NCI-H1417 treated with DMSO at 0.1 percent for 48 hours (cell line): ENCODE measurements at places on chromosomes 2 and 18.

- no peak for DNase-seq
These were observed 135.4 kb downstream of the PHLPP1 start for GRCh38 chr18:62850619-62851306.

DNA sequence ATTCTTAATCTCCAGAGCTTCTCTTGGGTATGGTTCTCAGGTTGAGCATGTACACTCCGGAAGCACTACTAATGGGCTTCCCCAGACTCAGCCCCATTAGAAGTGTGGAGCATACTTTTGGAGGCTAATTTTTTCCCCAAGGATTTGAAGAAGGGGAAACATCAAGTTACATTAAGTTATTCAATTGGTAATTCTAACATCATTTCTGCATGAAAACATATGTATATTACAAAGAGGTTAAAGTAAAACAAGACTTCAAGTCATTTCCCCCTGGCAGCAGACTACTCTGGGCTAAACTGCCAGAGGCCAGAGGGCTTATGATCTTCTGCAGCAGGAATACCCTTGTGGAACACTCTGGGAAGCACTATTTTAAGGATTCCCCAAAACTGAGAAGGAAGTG, 227.7 kb upstream of the STK17B start:
- DNase-seq = no peak

- DNase-seq = no peak
These were observed 295.0 kb upstream of the ZNF521 start for GRCh38 chr18:25646971-25647370.

GRCh38 chr18:50620319-50620718, 60.4 kb downstream of the MAPK4 start:
- DNase-seq = no peak

GRCh38 chr18:3041843-3042242, 28.9 kb upstream of the LPIN2 start:
- DNase-seq = no peak

DNA sequence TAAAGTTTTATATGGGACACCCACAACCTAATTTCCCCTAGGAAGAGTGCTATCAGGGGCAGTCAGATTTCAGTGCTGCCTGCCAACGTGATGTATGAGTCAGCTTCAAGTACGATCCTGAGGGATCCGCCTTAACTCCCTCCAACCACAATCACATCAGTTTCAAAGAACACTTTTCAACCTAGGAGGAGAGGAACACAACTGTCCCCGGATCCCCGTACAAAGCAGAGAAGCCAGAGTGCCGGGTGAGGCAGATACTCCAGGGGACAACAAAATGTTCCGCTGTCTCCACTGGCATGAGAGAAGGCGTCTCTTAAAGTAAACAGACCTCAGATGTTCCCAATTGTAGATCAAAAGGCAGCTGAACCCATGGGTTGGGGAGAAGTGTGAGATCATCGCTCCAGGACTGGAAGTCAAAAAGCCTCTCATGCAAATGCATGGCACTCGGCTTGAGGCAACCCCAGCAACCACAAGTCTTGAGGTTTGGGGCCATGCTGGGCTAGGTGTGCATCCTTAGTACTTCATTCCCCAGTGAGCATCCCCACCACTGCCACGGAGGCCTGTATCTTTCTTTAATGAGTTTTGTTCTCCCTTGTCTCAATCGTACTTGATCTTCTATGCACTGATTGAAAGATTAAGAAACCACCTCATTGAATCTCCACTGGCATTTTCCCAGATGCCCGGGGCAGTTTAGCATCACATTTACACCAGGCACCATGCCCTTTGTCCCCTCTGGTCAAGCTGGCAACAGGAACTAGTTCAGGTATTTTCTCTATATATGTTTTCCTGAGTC, 91.0 kb upstream of the CCBE1 start:
- DNase-seq = no peak

DNA sequence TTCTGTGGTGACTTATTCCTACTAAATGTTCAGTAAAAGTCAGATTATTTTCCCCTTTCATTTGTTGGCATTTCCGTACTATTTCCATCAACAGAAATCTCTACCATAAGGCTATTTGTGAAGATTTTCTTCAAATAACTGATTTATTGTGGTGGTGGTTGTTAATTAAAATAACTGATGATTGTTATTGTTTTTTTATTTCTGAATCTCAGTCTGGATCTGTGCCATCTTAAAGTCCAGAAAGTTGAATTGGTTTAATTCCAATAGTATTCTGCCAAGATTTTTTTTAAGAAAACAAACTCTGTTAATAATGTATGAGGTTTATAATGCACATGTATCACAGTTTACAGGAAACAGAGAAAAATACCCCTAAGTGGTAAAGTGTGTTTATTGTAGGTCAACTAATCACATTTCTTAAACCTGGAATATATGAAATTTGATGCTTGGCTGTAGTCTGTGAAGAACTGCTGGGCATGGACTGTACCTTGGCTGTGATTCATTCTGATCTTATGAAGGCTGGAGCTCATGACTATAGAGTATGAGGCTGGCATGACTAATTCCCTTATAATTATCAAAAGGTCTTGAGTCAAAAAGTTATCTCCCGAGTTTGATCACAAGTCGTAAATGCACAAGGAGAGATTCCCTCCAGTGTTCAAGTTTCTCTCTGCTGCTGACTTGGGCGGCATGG, 134.2 kb upstream of the RND3 start:
- no peak for DNase-seq

DNA sequence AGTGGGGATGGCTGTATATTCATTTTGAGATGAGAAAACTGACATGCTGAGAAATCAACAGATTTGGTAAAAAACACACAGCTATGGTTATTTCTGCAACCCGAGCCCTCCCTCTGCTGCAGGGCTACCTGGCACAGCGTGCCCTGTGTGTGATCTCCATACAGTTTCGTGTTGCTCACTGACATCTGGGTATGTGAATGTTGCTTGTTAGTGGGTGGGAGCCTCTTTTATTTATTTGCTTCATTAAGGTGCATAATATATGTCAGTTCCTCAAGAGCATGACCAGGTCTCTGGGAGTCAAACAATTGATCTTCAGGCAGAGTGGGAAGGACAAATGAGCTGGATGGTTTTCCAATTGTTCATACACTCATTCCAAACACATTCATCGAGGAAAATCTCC, 139.1 kb upstream of the FHL2 start:
- DNase-seq = no peak

GRCh38 chr2:41899189-41899588, 148.6 kb upstream of the PKDCC start:
- no peak for DNase-seq

GRCh38 chr18:36534154-36534688, 236.7 kb downstream of the FHOD3 start:
- DNase-seq = no peak

GRCh38 chr2:235171550-235172031, 219.8 kb downstream of the SH3BP4 start:
- DNase-seq = no peak

DNA sequence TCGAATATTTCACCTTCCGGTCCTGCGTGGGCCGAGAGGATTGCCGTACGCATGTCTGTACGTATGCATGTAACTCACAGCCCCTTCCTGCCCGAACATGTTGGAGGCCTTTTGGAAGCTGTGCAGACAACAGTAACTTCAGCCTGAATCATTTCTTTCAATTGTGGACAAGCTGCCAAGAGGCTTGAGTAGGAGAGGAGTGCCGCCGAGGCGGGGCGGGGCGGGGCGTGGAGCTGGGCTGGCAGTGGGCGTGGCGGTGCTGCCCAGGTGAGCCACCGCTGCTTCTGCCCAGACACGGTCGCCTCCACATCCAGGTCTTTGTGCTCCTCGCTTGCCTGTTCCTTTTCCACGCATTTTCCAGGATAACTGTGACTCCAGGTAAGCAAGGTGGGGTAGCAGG, at the start of gene SERPINB5:
Gene SERPINB5 (plus strand): TSS at position 291 of the 400 bp plus-strand sequence. CDS start 7,471 bp downstream, outside the sequence.
- peak; percentile 70 for DNase-seq

DNA sequence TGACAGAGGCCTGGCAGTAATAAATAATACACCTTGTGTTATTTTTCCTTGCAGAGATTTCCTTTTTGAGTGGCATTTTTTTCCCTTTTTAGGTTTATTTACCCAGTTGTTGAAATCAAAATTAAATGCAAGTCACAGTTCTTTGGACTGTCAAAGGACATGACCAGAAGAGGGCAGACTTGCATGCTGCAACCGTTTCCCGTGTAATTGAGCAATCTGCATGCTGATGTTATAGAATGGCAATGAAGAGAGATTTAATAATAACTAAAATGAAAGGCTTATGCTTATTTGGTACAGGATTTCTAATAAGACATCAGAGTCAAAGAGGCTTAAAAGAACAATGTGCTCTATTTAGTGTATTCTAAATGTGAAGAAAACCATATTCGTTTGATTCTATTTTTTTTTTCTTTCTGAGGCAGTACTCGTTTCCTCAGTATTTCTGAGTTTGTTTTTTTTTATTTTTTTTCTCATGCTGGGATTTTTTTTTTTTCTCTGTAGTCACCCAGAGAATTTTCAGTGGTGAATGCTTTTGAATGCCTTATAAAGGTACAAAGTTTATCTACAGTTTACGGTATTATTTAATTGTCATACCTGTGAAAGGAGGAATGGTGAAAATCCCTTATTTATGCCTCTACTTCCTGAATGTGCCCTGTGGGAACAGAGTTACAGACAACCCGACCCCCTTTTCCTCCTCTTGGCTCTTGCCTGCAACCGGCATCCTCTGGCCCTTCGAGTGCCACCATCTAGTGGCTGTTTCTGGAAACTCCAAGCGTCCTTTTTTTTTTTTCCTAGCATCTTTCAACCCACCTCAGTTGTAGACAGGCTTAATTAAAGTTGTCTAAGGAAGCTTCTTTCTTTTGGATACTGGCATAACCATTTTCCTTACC, 368.5 kb downstream of the LRRTM1 start:
- DNase-seq = no peak

- DNase-seq = no peak
These were observed 29.9 kb downstream of the SCN7A start for GRCh38 chr2:166464187-166464586.

DNA sequence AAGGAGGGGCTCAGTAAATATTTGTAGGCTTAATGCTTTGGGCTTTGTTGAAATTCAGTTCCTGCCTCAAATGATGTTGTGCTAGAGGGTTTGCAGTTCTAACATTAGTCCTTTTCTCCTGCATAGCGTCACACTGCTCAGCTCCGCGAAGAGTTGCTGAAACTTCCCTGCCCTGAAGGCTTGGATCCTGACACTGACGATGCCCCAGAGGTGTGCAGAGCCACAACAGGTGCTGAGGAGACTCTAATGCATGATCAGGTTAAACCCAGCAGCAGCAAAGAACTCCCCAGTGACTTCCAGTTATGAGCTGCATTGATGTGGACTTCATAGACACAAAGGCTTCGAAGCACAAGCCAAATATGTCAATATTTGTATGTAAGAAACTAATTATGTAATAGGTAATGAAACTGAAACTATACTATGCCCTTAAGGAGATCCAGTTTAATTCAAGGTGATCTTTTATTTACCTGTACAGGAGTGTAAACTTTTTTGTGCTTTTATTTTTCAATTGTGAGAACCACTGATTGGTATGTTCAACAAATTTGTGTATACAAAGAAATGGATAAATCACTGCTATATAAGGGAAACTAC, 10.2 kb upstream of the TTC27 start:
- DNase-seq = no peak

- no peak for DNase-seq
These were observed 85.5 kb downstream of the MALT1 start for GRCh38 chr18:58756596-58757240.

- DNase-seq = no peak
These were observed 96.8 kb downstream of the SPHKAP start for GRCh38 chr2:228084717-228085116.

- DNase-seq = no peak
These were observed 248.2 kb upstream of the CDH20 start for GRCh38 chr18:61085036-61085435.

DNA sequence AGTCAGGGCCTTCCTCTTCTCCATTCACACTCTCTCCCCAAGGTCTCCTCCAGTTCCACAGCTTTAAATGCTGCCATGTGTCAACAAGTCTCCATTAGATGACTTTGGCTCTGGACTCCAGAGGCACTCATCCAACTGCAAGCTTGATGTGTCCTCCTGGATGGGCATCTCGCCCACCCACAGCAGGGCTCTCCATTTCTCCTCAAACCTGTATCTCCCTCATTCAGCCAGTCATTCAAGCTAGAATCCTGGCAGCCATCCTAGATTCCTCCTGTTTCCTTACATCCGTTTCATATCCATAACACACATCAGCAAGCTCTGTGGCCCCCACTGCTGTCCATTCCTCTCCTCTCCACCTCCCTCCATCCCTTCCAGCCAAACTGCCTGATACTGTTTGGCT, 88.4 kb upstream of the AFF3 start:
- no peak for DNase-seq

DNA sequence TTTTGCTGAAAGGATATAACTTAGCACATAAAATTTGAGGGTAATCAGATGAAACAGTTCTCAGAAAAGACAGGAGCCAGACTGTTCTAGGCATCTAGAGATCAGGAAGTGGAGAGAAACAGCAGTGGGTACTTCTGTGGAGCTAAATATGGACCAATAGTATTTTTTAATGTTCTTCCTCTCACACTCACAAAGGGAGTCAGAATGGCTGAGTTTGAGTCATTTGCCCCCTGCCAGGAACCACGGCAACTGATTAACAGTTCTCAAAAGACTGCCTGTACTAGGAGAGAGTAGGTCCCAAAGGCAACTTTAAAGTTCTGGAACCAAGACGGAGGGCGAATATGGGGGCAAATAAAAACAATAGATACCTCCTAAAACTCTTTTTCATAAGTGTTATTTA, 107.5 kb downstream of the GULP1 start:
- DNase-seq = no peak

GRCh38 chr2:203808046-203808750, 59.4 kb upstream of the CTLA4 start:
- DNase-seq = no peak
